ENCODE measurements at places on chromosomes 2 and 18.

GRCh38 chr2:30380824-30381223 is 66.2 kb upstream of the LCLAT1 start:
- DNase-seq: no peak

DNA sequence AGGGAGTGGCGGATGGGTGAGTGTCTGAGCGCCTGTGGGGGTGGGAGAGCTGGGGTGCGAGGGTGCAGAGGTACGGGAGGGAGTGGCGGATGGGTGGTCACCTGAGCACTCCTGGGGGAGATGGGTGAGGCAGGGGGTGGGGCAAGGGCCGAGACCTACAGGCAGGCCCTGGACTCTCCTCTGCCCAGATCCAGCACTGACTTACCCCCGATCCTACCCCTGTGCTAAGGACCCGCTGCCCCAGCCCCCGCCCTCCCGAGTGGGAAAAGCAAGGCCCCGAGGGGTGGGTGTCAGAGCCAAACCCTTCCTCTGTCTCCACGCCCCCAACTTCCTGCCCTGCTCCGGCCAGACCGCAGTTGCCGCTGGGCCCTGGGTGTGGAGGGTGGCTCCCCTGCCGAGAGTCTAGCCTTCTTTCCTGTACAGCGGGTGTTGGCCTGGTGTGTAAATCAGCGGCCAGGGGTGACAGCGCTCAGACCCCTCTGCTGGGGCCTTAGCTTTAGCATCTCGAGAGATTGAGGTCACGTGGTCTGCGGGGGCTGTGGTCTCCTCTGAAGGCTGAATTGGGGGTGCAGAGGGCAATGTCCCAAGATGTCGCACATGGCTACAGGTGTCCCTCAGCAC is 12.5 kb downstream of the BOK start:
- no peak for DNase-seq

- DNase-seq: no peak
These were observed 1602.4 kb upstream of the CELF4 start for GRCh38 chr18:39167990-39168389.

DNA sequence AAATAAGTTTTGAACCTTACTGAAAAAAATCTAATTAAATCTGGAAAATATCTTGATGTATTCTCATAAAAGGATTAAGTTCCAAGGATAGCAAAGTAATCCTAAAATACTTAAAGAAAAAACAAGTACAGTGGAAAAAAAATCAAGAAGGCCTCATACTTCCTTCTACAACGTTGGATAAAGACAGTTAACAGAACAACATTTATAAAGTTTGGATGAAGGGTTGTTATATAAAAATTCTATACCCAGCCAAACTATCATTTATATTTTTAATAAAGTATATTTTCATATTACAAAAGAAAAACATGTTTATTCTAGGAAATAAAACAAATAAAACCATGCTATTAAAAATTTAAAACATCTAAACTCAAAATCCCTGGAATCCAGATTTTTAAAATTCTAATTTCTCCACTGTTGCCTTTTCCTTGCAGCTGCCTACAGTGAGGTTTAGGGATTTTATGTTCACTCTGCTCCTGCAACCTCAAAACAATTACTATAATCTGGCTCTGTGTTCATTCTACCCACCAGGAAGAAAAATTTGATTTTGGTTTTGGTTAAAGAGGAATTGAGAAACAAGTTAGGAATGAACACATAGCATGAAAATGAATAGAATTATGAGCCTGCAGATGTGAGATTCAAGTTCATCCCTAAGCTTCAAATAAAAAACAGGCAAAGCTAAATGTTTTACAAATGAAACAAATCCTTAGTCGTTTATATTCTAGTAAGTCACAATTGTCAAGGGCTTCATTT is 142.8 kb downstream of the LPIN1 start:
- DNase-seq: no peak

DNA sequence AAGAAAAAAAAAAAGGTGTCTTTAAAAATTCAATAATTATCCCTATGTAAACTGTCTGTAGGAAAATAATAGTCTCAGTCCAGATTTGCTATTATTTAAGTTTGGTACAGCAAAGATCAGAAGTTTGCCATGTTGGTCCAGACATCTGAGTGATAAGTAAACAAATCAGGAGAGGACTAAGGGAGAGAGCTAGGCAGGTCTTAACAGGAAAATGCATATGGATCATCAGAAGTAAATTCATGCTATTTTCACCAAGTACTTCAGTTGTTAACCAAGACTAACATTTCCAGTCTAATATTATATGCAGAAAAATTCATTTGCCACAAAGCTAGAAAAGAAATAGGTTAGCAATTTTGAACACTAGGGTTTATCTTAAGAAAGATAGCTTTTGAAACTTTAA is 95.0 kb upstream of the STK17B start:
- DNase-seq: no peak

DNA sequence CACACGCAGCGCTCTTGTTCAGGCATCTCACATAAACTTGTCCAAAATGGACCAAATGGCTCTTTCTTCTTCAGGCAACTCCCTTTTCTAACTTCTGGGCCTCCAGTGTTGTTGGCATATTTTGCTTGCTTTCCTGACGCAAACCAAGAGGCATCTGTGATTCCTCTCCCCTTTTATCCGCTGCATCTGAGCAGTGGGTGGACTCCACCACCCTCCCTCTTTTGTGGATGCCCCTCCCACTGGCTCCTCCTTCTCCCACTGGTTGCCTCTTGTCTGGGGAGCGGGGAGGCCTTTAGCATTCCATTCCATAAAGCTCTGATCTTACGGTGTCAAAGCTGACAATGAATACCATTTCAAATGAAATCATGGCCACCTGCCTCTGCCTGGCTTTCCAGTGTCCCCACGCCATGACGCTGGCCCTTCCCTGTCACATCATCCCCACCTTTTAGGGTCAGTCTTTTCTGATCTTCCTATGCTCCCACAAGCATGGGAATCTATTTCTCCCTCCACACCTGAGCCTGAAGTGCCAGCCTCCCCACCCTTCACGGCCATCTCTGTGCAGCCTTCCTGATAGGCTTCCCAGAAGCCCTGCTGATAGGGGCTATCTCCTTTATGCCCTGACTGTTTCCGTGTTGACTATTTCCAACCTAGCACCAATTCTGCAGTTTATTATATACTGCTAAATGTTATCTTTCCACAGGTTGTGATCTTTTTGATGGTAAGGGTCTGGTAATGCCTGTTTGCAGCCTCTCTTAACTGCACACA is 51.5 kb downstream of the RPL37A start:
- DNase-seq: no peak

- no peak for DNase-seq
These were observed 262.1 kb downstream of the GALNT13 start for GRCh38 chr2:154133823-154134222.

- no peak for DNase-seq
These were observed 183.0 kb upstream of the APCDD1 start for GRCh38 chr18:10271481-10271880.

DNA sequence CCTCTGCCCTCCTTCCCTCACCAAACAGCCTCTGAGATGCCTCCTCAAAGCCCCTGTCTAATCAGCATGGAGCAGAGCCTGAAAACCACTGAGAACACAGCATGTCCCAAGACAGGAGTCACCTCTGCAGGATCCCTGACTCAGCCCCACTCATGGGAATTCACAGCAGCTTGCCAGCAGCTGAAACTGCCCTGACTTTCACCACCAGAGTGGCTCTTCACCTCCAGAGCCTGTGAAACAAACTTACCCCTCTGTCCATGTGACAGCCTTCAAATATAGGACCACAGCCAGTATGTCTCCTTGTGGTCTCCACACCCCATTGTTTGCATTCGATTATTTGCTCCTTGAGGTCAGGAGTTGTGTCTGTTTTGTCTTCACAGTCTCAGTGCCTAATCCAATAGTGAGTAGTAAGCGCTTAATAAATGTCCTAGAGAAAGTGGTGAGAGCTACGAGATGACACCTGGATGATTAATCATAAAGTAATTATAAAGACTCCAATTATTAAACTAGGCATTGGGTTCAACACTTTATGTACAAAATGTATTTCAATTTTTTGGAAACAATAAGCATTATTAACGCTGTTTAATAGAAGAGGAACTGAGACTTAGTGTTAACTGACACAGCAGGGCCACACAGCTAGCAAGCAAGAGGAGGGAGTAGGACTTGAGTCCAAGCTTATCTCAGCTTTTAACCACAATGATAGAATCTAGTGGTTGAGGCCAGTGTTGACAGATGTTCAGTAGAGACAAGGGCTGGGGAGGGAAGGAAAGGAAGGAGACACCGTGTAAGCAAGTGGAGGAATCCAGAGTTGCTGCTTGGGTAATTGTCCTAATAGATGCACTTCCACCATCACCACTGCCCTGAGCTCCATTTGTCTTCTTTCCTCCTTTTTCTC is 358.7 kb upstream of the TNP1 start:
- DNase-seq: no peak

DNA sequence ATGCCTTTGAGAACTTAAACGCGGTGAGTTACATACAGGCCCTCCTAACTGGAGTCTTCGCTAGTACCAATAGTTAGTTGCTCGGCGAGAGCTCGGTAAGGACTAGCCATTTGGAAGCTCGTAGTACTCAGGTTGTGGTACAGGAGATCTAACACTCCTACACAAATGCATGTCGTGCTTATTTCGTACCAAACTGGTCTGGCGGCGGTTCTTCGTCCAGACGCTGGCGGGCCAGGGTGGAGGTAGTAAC is 346 bp upstream of the VRK2 start:
- no peak for DNase-seq

- DNase-seq: no peak
These were observed 761.8 kb downstream of the LRRTM4 start for GRCh38 chr2:76760367-76760704.

DNA sequence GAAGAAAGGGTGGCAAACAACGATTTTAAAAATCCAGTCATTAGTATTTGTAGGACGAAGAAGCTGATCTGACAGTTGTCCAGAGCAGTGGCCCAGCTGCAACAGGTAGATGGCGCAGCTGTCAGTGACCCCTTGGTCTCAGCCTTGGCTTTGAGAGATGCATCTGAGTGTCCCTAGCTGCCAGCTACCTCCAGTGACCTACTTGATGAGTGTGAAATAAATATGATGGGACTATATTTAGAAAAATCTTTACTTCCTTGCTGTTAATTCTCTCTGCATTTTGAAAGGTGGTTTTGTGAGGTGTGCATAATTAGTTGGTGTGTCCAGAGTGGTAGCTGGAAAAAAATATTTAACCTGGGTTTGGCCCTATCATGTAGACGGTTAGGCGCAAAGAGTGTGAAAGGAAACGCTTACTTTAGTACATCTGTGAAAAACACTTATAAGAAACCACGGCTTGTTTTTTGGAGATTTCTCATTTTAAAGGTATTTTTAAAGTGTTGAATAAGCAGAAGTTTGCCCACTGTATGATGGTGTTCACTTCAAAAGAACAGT is 963 bp downstream of the INPP1 start:
- DNase-seq: no peak

GRCh38 chr2:224557610-224558009 is 27.6 kb downstream of the CUL3 start:
- no peak for DNase-seq

GRCh38 chr2:124533226-124533954 is 508.3 kb downstream of the CNTNAP5 start:
- no peak for DNase-seq

DNA sequence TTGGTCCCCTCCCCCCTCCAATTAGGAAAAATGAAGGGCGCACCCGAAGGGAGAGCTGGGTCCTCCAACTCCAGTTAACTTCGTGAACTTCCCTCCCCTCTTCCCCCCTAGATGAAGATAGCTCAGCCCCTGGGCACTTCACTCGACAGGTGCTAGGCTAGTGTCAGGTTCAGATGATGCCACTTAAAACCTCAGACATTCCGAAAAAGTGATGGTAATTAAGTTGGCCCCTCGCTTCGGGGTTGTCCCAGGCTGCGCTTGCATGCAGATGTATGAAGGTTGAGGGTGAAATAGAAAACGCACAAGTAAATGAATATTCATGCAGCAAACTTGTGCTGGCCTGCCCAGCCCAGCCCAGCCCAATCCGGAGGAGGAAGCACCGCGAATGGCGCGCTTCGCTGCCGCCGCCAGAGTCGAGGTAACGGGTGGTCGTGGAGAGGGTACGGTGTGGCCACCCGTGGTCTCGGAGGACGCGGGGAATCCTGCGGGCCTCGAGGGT is 3.0 kb upstream of the GBX2 start:
- no peak for DNase-seq

GRCh38 chr2:95121407-95122196 is at the start of gene MRPS5:
Gene MRPS5 (minus strand): TSS chr2:95121808. CDS start chr2:95121791, 17 bp downstream.
- DNase-seq: peak; percentile 91

GRCh38 chr2:28095622-28096021 is 205.1 kb downstream of the BABAM2 start:
- DNase-seq: no peak

- DNase-seq: no peak
These were observed 103.0 kb downstream of the AFF3 start for GRCh38 chr2:100039291-100039980.

- DNase-seq: no peak
These were observed 171.8 kb upstream of the PIK3C3 start for GRCh38 chr18:41783065-41783818.

DNA sequence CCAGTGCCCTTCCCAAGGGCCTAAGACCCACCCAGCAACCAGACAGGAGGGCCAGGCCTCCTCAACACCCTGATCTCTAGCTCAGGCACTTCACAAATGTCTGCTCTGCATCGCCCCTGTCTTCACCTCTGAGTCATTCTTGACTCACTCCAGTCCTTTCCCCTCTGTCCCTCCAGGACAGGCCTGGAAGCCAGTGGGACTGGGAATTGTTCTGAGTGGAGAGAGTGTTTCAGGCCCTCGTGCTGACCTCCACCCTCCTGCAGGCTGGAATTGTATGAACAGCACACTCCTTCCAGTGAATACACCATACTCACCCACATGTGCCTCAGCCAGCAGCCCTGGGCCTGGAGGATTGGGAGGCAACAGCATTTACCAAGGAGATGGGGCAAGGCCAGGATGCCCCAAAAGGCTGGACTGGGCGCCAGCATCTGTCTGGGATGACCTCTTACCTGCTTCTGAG is 304.2 kb downstream of the CYP26B1 start:
- DNase-seq: no peak

DNA sequence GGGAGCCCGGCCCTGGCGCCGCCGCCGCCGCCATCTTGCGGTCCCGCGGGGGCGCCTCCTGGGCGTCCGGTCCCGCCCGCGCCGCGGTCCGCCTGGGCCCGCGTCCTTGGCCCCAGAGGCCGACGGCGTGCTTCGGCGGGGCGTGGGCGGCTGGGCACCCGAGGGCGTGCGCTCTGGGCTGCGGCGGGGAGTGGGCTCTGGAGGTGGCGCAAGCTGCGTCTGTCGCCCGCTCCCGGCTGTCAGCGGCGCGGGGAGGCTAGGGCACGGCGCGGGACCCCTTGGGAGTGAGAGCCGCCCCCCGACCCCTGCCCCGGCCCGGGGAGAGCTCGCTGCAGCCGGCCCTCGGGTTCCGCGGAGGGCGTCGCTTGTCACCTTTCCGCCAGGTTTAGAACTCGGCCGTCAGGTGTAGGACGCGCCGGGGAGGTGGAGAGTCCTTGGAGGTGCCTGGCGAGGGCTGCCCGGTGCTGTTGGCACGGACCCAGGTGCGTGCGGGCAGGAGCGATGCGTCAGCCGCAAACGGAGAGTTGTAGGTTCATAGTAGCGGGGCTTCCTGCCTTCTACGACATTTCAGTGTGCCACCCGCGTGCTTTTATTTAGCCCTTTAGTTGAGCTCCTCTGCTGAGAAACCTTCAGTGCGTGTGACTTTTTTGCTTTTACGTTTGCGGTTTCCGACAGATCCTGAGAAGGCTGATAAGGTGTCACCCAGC is 921 bp downstream of the VAPA start:
- DNase-seq: peak; percentile 68

- no peak for DNase-seq
These were observed 15.2 kb upstream of the MAP4K4 start for GRCh38 chr2:101682311-101682710.

GRCh38 chr18:63828656-63829055 is 53.4 kb downstream of the SERPINB7 start:
- DNase-seq: no peak
